Activated T-helper 1 cell treated with anti-CD3 and anti-CD28 coated beads, Interleukin-2, amount 50 U/mL, for 16 hours (primary cell): ENCODE measurements at places on chromosomes 3 and 15.

- DNase-seq: no peak
Observed at GRCh38 chr3:71910108-71910507, 125.2 kb upstream of the PROK2 start.

DNA sequence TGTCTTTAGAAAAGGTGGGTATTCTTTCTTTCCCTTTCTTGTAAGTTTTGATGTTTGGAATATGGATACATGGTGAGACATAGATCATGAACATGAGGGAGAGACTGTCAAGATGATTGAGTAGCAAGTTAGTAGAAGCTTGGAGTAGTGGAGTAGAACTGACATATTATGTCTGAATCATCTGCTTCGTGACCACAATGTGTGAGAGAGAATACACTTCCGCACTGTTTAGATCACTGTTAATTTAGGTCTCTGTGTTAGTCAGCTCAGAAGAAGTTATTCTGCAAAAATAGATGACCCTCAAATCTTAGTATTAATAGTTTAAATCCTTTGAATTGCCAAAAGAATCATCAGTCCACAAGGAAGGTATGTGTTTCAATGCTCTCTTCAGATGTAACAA lies 151.0 kb downstream of the OXSM start:
- no peak for DNase-seq

GRCh38 chr3:151925419-151925818 lies 52.0 kb downstream of the SUCNR1 start:
- no peak for DNase-seq

DNA sequence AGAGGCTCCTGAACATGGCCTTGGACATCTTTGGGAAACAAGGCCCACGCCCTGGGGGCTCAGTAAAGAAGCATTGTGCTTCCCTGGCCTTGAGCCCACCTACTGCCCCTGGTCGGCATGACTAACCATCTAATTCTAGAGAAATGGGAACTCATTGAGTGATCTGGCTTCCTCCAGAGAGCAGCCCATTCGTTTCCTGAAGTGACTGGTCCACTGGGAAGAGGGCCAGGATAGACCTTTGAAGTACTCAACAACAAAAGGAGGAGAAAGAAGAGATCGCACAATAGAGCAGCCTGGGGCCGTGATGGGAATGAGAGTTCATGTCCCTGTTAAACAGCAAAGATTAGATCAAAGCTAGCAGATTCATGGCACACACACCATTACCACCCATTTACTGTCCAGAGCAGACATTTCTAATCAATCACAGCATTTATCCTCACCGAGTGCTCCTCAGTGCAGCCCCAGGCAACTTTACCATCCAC lies 514.4 kb upstream of the PROK2 start:
- no peak for DNase-seq

- DNase-seq: no peak
Observed at GRCh38 chr15:30675126-30675525, 49.2 kb downstream of the ARHGAP11B start.

DNA sequence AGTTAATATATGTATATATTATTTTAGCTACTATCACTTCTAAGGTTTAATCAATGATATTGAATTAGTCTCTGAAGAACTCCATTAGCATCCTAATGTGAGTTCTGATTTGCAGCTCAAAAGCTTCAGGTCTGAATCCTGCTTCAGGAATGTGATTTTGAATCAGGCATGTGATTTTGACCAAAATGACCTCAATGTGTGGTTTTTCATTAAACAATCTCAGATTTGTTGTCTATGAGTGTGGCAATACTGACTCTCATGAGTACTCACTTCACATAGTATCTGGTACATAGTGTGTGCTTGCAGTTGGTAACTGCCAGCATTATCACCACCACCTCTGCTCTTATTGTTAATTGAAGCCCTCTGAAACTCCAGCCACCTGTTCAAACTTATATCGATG lies 251.0 kb downstream of the KCNH8 start:
- DNase-seq: no peak

- no peak for DNase-seq
Observed at GRCh38 chr15:42984493-42985034, 64.0 kb upstream of the TTBK2 start.

DNA sequence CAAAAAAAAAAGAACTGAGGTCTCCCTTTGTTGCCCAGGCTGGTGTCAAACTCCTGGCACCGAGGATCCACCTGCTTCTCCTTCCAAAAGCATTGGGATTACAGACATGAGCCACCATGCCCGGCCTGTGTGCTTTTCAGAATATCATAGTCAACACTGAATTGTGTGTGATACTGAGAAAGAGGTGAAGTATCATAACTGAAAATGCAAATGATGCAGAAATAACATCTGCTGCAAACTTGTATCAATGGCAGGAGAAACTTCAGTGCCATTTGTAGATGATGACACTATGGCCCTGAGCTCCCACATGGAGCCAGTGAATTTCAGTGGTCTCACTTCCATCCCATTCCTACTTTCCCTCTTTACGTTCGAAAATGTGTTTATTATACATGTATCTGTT lies 21.9 kb downstream of the IL12A start:
- DNase-seq: no peak

DNA sequence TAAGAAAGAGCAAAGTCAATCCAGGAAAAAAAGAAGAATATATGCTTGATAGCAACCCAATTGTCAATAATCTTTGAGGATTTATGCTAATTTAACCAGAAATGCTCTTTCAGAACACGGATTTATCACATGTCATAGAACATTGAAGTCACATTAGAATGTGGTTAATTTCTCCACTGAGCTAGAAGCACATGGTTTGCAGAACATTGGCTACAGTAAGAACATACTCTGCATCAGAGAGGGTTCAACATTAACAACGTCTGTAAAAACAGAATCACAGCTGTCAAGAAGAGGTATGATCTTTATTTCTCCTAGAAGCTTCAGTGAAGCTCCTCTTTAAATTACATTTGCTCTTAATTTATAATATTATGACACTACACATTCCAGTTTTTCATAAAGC lies 619.7 kb upstream of the AGTR1 start:
- no peak for DNase-seq

DNA sequence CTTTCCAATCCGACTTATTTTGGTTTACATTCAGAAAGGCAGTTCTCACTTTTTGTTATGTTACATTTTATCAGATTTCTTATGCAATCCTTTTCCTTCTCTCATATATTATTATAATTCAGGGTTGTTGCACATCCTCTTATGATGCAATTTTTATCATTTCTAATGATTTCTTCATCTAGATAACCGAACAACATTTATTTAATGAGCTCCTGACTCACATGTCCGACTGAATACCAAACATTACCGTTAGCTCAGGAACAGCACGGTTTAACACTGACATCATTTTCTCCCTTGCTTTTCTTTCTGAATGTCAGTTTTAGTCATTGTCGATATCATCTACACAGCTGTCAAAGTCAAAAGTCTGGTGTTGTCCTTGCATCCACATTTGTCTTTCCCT lies 199.2 kb downstream of the BCHE start:
- no peak for DNase-seq

DNA sequence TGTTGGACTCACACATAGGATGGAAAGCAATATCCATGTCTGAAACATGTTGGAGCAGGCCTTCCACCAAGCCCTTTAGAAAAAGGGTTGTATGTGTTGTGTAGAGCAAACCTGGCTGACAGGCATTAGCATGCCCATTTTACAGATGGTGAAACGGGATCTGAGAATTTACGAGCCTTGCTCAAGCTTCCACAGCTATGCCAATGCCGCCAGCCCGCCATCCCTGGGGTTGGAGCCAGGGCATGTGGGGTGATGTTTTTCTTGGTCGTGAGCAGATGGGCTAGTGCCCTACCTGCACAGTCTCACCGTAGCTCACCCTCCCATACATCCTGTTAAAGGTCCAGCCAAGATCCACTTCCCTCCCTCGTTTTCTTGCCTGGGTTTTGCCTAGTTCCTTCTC lies 97.5 kb upstream of the TLE3 start:
- DNase-seq: no peak

- DNase-seq: no peak
Observed at GRCh38 chr3:194019398-194020165, 116.4 kb upstream of the HES1 start.

DNA sequence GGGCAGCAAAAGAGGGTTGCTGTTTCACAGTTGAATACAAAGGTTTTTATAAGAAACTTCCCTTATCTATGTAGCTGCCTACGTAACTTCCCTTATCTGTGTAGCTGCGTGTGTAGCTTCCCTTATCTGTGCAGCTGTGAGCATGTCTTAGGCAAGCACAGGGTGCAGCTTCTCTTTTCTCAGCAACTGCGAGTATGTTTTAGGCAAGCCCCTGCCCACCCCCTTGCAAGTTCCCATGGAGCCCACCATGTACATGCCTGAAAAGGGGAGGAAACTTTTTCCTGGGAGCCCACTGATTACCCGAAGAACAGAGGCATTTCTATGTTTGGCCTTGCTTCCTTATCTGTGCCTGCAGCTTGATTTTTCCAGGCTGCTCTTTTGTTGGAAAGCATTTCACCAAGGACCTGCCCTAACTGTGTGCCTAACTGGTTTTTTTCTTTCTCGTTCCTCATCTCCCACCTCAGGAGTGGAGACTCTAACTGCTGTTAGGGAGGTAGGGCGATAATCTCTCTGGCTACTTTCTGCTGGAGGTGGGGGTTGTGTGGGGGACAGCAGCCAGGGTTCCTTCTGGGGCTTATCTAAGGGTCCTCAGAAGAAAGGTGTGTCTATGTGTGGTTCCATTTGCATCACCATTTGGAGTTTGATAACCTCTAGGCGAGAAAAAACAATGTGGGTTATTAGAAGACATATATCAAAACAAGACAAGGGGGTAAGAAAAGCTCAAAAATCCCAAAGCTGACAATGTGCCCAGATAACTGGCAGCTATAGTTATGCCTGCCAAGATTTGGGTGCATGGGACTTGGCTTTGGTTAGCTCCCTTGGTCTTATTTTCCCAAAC lies 26.0 kb downstream of the SORD start:
- no peak for DNase-seq

DNA sequence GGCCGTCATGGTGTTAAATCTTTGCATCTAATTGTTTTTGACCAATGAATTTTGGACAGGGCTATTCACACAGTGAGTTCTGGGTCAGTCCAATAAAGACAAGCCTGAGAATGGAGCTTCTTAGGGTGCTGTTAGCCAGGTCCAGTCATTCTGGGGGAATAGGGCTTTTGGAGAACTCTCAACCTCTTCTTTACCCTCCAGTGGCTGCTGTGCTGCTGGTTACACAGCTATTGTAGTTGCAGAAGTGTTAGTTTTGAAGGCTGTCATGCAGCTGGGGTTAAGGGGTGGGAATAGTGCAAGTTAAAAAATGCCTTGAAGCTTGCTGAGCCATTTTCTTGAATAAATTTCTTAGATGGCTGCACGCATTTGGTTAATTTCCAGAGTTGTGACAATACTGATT lies 89.9 kb downstream of the CHD2 start:
- DNase-seq: no peak

DNA sequence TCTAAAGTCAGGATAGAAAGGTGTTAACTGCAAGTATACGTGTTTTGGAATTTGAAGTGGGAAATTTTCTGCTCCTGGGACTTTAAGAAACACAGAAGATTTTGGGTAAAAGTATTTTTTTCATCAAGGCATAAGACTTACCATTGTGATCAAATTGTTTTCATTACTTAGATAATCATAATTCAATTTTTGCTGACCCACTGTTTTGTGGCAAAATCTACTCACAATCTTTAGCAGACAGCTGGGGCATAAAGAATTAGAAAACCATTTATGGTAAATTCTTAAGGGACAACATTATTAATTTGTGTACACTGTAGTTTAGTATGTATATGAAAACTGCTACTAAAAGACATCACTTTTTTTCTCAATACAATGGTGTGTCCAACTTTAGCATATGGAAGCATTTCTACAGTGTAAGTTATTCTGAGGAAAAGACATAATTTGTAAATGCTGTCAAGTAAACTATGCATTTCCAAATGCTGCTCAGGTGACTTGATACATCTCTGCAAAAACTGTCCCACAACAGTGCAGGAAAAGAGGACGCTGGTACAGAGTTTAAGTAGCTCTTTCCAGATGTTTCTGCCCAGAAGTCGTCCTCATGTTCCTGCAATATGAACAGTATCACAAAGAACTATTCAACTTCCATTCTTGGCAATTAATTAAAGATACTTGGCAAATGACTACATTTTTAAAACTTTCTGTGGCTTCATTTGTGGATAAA lies 52.3 kb downstream of the THSD4 start:
- no peak for DNase-seq

DNA sequence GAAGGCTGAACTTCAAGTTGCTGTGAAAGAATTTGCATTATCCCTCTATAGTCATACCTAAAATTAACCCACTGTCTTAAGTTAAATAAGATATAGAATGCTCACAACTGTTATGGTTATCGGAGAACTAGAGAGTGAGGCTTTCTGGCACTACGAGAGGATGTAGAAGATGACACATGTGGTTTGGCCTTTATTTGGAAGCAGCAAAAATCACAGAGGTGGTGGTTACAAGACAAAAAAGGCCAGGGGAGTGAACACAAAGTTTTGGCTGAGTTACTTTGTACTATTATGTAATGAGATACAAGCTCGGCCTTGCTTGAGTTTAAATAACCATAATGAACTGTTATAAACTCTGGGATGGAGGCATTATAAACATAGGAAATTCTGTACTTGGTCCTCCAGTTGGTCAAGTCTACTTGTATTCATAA lies 78.3 kb upstream of the ICE2 start:
- no peak for DNase-seq

GRCh38 chr15:23422946-23423708 lies 23.9 kb downstream of the GOLGA6L2 start:
- DNase-seq: no peak

DNA sequence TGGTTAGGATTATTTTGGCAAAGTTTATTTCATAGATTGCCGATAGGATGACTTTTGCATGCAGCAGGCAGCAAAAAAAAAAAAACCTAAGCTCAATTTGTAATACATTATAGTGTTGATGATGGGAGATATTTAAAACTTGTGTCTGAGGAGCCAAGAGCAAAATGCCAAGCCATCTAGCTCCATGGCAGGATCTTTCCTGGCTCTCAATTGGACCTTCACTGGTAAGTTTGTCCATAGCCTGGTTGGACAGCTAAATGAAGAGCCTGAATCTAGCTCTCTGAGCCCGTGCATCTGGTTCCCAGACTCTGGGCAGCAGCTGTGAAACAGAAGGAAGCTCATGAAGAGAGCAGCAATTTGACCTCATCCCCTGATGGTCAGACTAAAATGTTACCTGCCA lies 17.5 kb downstream of the STAC start:
- DNase-seq: no peak

DNA sequence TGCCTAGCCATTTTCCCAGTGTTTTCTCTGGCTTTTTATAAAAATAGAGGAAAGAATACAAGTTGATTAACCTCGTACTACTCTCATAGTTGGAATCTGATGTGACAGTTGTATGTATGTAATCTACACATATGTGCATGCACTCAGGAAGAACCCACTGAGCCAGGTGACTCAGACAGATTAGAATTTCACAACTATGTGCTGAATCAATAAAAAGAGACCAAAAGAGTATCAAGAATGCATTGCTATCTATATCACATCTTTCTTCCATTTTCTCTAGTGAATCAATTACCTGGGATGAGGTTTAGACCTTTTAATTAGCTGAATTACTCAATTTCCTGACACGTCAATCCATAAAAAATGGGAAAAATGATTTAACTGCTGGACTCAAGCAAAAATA lies 319.3 kb upstream of the ATP10A start:
- no peak for DNase-seq
